ENCODE measurements at places on chromosomes 16 and 17.
A peak's percentile ranks its signal among the peaks of the same experiment; 100 is the strongest.

DNA sequence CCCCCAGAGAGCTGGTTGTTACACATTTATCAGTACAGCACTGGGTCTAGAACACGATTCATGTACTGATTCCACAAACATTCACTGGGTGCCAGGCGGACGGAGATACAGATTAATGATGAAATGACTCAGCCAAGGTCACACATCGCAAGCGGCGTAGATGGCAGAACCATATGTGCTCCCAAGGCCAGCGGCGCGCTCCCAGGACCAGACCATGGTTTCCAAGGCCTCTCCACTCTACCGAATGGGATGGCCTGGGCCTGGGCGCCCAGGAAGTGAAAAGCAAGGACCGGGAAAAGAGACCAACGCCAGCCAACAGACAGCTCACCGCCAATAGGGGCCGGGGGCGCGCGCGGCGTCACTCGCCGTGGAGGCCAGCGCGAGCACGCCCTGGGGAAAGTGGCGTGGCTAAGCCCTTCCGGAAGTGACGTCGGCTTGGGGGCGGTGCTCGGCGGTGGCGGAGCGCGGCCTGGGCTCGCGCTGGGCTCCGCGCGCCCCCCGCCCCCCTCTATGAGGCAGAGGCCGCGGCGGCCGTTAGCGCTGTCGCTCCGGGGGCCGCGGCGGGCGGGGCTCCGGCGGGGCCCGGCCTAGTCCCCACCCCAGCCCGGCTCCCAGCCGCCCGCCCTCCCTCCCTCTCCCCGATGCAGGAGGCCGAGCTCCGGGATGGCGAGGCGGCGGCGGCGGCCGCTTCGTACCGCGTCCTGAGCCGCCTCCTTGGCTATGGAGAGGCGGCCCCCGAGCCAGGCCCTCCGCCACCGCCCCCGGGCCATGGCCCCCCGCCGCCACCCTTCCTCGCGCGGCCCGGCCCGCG is at the start of gene SOCS7:
Gene SOCS7 (plus strand): TSS at position 433 of the 811 bp plus-strand sequence. CDS start 209 bp downstream, at position 642.
- DNase-seq, result peak; percentile 89

DNA sequence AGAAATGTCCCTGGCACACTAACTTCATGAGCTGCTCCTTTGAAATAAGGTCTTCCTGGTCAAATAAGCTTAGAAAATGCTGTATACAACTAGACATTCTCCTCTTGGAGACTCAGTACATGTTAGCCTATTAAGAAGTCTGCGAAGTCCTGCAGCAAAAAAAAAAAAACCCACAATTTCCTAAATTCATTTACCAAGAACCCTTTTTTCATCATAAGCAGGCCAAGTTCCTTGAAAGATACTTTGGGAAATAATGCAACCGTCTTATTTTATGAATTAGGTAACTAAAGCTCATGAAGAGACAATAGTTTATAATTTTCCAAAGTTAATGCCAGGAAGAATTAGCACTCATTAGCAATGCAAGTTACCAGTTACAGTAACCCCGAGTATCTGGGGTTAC is 49.0 kb upstream of the HAS3 start:
- no peak for DNase-seq

DNA sequence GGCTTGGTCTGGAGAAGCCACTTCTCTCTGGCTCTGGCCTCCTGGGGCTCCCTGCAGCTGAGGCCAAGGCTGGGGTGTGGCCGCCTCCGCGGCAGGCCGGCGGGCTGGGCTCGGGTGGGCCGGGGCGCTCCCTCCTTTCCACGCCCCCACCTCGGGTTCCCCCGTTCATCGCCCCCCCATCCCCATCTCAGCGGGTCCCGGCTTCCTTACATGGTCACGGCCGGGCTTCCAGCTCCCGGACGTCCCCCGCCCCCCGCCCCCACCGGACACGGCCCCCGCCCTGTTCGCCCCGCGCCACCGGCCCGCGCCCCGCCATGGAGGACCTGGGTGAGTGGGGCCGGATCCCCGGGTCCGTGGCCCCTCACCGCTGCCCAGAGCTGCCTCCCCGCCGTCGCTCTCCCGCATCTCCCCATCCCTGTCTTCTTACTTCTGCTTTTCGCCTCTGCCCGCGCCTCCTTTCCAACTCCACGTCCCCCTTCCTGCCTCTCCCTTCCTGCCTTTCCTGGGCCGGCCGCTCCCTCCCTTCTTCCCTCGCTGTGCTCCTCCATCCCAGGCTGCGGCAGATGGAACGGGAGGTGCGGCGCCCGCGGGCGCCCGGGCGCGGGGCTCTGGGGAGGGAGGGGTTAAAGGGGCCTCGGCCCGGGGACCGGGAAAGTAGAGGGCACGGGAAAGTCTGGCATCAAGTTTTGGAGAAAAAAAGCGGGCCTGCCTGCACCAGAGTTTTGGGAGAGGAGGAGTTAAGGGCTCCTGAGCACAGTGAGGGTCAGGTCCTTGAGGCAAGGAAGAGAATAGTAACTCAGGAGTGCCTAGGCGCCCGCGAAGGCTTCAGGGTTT is at the start of gene TGFB1I1:
Gene TGFB1I1 (plus strand): TSS at position 278 of the 834 bp plus-strand sequence. CDS start 37 bp downstream, at position 315.
- DNase-seq, result no peak

- DNase-seq, result no peak
These were observed 17.8 kb upstream of the GGA2 start for GRCh38 chr16:23527961-23528643.

GRCh38 chr16:17364319-17365210 is 106.2 kb downstream of the XYLT1 start:
- DNase-seq, result no peak

GRCh38 chr16:5852151-5852550 is 754.6 kb upstream of the EEF2KMT start:
- DNase-seq, result no peak

DNA sequence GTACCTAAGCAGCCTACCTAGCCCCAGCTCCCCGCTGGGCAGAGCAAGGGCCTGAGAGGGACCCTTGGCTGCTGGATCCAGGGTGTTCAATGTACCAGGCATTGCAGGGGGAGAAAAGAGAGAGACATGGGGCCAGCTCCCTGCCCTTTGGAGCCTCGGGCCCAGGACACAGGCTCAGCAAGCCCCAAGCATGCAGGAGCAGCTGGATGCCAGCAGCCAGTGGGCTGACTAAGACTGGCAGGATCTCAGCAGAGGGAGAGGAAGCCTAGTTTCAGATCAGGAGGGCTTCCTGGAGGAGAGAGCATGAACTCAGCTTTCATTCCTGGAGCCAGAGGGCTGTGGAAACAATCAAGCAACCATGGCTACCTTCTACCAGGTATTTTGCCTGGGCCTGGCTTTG is 82.0 kb upstream of the NKD1 start:
- DNase-seq, result no peak

- no peak for DNase-seq
These were observed 1686.8 kb downstream of the TP53TG3F start for GRCh38 chr16:35146031-35146710.
